Effector memory CD4-positive, alpha-beta T cell (primary cell): ENCODE measurements at places on chromosomes 4 and X.

GRCh38 chr4:43244688-43245382 lies 352.3 kb downstream of the GRXCR1 start:
- DNase-seq = no peak
- no peaks in the 10 kb centered on the region for H3K36me3 ChIP-seq
- H3K27me3 ChIP-seq = no peaks in the 10 kb centered on the region

GRCh38 chr4:170591076-170591475 lies 501.3 kb upstream of the AADAT start:
- no peak for DNase-seq
- H3K36me3 ChIP-seq = no peaks in the 10 kb centered on the region
- no peak overlapping the region for H3K4me3 ChIP-seq
- H3K27me3 ChIP-seq = no peaks in the 10 kb centered on the region

- H3K27me3 ChIP-seq = no peaks in the 10 kb centered on the region
- H3K4me3 ChIP-seq = no peak overlapping the region
- H3K27ac ChIP-seq = no peak overlapping the region
- DNase-seq = no peak
- H3K4me1 ChIP-seq = no peaks in the 10 kb centered on the region
These were observed 293.0 kb upstream of the CLNK start for GRCh38 chr4:10977534-10977933.

GRCh38 chrX:124328765-124329164 lies 3.7 kb upstream of the TEX13D start:
- no peak overlapping the region for H3K27ac ChIP-seq
- H3K36me3 ChIP-seq = no peaks in the 10 kb centered on the region
- no peak overlapping the region for H3K4me3 ChIP-seq
- H3K4me1 ChIP-seq = no peaks in the 10 kb centered on the region
- no peak for DNase-seq
- no peaks in the 10 kb centered on the region for H3K27me3 ChIP-seq

- peak overlapping the region; percentile 52 for H3K4me3 ChIP-seq
- no peak for DNase-seq
- H3K27me3 ChIP-seq = no peaks in the 10 kb centered on the region
- H3K36me3 ChIP-seq = no peaks in the 10 kb centered on the region
- peak overlapping the region; percentile 92 for H3K27ac ChIP-seq
These were observed 74.0 kb upstream of the BCOR start for GRCh38 chrX:40171513-40172400.

- H3K4me3 ChIP-seq = no peak overlapping the region
- H3K4me1 ChIP-seq = peaks cover 26% of the 10 kb centered on the region
- H3K27me3 ChIP-seq = no peaks in the 10 kb centered on the region
- peaks cover 21% of the 10 kb centered on the region for H3K36me3 ChIP-seq
These were observed 3.9 kb downstream of the P2RY8 start for GRCh38 chrX:1533058-1533457.

GRCh38 chr4:156615066-156615531 lies 356.5 kb downstream of the PDGFC start:
- no peak for DNase-seq
- no peaks in the 10 kb centered on the region for H3K36me3 ChIP-seq
- H3K27me3 ChIP-seq = no peaks in the 10 kb centered on the region
- no peak overlapping the region for H3K27ac ChIP-seq

DNA sequence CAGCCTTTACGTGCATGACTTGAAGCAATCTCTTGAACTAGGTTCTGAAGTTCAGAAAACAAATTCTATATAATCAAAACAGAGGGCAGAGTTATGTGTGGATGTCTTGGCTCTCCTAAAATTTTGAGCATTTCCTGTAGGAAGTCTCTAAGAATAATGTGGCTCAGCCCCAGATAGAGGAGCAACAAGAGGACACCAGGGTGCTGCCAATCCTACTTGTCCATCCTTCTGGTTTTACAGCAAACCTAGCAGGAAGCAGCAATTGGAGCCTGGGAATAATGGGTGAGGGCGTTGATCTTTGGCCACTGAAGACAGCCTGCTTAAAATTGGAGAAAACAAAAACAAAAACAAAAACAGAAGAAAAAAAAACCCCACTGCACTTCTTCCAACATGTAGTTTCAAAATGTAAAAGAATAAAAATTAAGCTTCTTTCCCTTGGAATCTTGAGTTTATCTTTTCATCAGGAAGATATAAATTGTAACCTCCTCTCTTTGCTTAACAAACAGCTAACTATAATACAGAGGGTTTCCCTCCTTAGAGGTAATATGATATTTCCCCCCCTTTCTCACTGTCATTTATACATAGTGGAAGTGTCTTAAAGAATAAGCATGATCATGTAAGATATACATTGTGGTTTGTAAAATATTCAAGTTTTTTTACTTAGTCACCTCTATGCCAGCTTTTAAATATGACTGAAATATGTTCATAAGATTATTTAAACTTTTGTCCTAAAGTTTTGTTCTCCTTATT lies 130.6 kb downstream of the FBXO8 start:
- no peak overlapping the region for H3K27ac ChIP-seq
- no peak overlapping the region for H3K4me3 ChIP-seq

DNA sequence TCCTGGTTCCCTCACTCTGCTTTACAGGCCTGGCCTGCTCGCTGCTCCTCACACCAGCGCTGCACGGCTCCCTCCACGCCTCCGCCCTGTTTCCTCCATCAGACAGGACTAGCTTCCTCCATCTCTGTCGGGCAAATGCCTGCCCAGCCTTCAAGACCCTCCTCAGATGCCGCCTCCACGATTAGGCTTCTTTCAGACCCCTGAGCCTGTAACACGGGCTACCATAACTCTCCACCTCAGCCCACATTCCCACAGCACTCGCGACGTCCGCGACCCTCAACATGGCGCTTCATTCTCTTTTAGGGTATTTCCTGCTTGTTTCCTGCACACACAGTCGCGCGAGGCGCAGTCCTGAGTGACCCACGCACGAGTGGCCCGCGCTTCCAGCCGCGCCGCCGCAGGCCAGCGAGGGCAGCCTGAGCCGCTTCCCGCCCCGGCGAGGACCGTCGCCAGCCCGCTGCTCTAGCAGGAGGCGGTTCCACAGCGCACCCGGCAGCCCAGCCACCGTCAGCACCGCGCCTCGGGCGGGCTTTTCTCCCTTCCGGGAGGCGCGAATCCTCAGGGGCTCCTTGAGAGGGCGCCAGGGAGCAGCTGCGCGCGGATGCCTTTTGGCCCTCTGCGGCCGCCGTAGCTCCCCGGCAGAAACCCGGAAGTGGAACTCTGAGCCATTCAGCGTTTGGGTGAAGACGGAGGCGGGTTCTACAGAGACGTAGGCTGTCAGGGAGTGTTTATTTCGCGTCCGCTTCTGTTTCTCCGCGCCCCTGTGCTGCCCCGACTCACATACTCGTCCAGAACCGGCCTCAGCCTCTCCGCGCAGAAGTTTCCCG lies at the start of gene FRG1:
Gene FRG1 (plus strand): TSS at position 695 of the 827 bp plus-strand sequence. CDS start 138 bp downstream, outside the sequence.
- H3K4me1 ChIP-seq = peaks cover 8% of the 10 kb centered on the region
- H3K36me3 ChIP-seq = no peaks in the 10 kb centered on the region
- H3K27ac ChIP-seq = peak within 1 kb of the TSS; percentile 89
- no peaks in the 10 kb centered on the region for H3K27me3 ChIP-seq

- no peak for DNase-seq
- no peaks in the 10 kb centered on the region for H3K36me3 ChIP-seq
- H3K4me3 ChIP-seq = no peak overlapping the region
- no peaks in the 10 kb centered on the region for H3K27me3 ChIP-seq
- no peak overlapping the region for H3K27ac ChIP-seq
These were observed 21.1 kb upstream of the TRIM2 start for GRCh38 chr4:153183146-153183545.

DNA sequence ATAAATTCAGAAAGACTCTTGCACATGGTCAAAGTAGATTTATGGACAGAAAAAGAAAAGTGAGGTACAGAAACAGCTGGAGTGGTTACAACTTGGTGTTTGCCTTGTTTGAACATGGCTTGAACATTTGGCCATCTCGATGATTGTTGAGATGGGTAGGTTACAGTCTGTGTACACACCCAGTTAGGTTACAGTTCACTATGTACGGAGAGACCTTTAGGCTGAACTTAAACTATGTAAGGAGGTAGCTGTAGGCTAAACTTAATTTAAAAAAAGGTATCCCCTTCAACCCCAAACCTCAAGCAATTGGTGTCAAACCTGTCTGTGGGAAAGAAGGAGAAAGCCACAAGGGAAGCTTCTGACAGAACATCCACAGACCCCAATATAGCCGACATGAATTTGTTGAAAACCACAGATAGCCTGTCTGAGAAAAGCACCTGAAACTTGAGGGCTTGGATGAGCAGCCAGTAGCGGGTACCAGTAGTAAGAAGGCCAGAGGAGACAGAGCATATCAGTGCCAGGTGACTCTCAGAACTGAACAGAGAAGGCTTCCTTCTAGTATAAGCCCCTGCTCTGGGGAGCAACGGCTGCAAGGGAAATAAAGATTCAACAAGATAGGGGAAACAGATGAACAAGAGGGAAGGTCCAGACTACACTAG lies 247.9 kb upstream of the GALNTL6 start:
- no peaks in the 10 kb centered on the region for H3K27me3 ChIP-seq
- DNase-seq = no peak
- H3K36me3 ChIP-seq = no peaks in the 10 kb centered on the region
- no peak overlapping the region for H3K27ac ChIP-seq

- H3K36me3 ChIP-seq = no peaks in the 10 kb centered on the region
- no peak overlapping the region for H3K27ac ChIP-seq
- H3K4me1 ChIP-seq = no peaks in the 10 kb centered on the region
- DNase-seq = no peak
- H3K27me3 ChIP-seq = no peaks in the 10 kb centered on the region
These were observed 8.2 kb downstream of the AMBN start for GRCh38 chr4:70600305-70600704.

DNA sequence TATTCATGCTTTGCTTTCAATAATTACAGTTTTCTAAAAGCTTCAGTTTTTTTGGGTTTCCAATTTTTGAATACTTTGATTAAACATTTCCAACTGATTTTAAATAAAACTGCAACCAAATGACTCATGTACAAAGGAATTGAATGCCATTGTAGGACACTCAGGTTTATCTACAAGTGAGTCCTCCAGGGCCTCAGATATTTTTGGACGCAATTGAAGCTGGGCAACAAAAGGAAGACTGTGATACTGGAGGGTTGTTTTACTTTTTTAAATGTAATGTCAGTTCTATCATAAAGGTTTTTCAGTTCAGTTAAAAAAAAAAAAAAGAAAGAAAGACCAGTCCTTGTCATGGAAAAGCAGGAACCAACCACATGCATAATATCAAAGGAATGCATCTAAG lies 64.2 kb downstream of the MAGEA10 start:
- H3K27ac ChIP-seq = no peak overlapping the region
- DNase-seq = no peak
- no peak overlapping the region for H3K4me3 ChIP-seq
- H3K36me3 ChIP-seq = no peaks in the 10 kb centered on the region

DNA sequence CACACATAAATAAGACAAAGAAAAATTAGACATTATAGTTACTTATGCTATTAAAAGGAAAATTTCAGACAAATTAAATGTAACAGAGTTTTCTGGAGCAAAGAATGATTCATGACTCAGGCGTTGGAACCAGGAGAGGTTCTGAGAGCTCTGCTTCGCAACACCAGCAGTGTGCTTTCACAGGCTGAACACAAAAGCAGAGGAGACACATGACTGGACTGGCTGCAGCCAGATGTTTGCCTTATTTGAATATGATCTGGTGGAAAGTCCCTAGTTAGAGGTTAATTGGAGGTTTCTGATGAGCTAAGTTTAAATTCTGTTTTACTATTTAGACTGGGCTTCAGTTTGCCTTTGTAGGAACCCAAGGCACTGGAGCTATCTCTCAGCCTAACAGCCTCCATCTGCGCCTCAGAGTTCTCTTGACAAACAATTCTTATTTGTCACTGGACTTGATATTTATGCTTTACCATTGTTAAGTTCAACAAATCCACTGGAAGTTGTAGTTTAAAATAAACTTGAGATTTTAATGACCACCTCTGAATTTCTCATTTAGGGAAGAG lies 16.2 kb downstream of the BOD1L1 start:
- H3K4me1 ChIP-seq = no peaks in the 10 kb centered on the region
- H3K4me3 ChIP-seq = no peak overlapping the region
- peaks cover 65% of the 10 kb centered on the region for H3K36me3 ChIP-seq
- DNase-seq = no peak
- H3K27me3 ChIP-seq = no peaks in the 10 kb centered on the region

DNA sequence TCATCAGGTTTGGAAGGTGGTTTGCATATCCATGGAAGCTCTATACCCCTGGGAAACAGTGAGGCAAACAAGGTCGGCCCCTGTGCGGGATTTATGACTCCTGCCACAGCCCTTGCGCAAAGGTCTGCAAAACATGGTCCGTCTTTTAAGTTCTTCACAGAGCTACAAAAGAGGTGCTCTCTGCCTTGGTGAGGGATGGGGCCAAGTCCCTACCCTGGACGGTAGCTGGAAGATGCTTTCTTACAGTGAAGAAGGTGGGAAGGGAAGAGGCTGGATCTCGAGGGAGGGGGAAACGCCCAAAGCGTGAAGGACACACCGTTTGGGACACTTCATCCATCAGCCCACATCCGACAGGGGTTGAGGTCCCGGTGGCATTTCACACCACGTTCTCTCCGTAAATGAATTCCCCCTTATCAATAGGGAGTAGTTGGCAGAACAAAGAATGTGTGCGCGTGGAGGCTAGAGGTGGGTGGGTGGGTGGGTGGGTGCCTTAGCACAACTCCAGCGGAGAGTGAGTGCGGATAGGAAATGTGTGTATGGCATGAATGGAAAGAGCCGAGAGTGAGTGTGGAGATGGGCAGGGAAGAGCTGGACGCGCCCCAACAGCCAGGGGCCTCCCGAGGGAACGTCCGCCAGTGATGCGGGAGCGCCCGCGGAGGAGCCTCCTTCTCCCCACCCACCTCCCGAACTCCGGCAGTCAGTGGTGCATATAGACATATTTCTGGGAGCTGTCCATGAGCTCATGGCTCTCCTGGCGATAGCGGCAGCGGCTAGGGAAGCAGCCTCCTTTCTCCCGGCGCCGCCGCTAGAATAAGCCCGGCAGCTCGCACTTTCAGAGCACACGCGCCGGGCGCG lies 68.3 kb downstream of the LARP7 start:
- peaks cover 10% of the 10 kb centered on the region for H3K27me3 ChIP-seq
- H3K4me3 ChIP-seq = peak overlapping the region; percentile 42
- H3K36me3 ChIP-seq = no peaks in the 10 kb centered on the region

DNA sequence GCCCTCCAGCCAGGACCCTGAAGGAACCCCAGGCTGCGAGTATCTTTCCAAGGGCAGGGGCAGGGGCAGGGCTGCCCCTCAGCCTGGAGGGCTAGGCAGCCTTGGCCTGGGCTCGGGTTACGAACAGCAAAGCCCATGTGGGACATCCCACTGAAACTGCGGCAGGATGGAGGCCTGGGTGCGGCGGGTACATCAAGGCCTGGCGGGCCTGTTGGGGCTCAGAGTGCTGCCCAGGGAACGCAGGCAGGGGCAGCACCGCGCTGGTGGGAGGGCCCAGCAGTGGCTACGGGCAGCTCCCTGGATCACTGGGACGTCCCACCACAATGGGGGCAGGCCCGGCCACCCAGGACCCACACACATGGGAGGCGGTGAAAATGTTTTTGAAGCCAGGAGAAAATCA lies 10.9 kb downstream of the NAT8L start:
- no peak overlapping the region for H3K27ac ChIP-seq
- no peaks in the 10 kb centered on the region for H3K27me3 ChIP-seq
- no peak for DNase-seq
- no peak overlapping the region for H3K4me3 ChIP-seq
